SHP77 treated with DMSO at 0.1 percent for 48 hours (cell line): ENCODE measurements at places on chromosomes 3 and 15.

DNA sequence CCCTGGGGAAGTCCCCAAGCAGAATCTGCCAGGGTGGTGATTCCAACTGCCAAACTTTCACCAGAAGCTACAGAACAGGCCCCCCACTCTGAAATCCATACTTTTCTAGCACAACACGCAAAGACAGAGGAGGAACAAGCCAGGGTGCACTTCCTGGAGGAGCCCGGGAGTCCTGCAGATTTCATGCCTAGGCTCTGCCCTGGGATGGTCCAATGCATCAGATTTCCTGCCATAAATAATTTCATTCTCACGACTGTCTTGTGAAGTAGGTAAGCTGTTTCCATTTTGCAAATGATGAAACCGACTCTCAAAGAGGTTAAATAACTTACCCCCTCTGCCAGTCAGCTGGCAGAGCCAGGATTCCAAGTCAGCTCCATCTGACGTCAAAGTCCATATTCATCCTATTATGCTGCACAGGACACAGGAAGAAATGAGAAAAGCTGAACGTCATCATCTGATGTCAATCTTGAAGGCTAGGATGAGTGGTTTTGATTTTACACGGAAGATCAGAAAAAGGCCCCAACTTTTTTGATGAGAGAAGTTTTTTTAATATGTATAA is 134.8 kb upstream of the IGF1R start:
- no peak for DNase-seq

DNA sequence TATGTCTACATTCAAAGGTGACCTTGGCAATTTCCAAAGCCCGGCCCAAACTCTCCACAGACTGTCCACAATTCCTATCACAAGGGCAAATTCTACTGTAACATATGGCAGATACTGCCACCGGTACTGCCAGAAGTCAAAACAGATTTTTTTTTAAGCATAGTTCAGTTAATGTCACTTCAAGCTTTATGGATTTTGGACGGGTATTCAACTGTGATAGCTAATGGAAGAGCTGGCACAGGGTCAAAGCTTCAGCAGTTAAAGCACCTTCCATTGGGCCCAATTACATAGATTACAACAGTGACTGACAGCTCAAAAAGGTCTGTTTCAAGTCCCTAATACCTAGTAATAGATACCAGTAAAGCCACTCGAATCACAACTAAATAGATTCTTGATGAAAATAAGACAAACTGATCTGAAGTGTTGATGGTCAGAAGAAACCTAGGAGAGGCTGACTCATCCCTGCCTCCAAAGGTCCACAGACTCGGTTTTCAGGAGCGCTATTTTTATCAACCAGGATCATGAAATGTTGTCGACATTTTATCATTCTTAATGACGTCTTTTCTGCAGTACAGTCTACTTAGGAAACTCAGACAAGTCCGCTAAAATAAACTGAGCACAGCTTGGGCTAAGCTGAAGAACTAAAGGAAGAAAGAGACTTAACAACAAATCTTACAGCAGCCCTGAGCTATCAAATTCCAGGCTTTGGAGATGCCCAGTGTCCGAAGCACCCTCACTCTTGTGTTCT is 38.7 kb downstream of the ANXA2 start:
- DNase-seq: no peak

DNA sequence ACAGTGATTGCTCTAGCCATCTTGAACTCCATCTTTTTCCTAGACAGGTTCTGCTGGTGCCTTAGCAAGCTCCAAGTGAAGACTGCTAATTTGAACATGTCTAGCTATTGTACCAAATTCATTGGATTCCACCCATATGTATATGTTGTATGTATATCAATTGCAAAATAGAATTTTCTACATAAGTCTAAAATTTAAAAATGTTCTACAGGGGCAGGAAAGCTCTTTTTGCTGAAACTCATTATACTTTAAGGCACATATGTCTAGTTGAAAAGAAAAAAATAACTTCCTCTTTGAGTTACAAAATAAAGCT is 845.3 kb downstream of the MCTP2 start:
- no peak for DNase-seq

GRCh38 chr3:64828276-64828675 is 140.5 kb upstream of the ADAMTS9 start:
- DNase-seq: no peak

GRCh38 chr15:83112233-83112955 is 4.9 kb downstream of the TM6SF1 start:
- no peak for DNase-seq

DNA sequence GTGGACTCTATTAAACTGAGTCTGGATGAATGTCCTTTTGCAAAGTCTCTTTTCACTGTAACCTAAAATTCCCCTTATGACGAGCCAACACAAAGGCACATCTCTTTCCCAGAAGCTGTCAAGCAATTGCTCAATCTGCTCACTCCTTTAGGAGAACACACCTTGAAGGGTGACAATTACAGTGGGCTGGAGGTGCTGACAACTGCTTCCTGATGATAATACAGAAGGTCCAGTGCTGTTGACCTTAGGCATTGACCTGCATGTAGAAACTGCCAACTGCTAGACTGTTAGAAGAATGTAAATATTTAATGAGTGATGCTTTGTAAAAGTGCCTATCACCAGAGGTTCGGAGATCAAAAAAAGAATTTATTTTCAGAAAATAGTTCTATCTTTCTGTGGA is 757.7 kb downstream of the GRM7 start:
- DNase-seq: no peak

DNA sequence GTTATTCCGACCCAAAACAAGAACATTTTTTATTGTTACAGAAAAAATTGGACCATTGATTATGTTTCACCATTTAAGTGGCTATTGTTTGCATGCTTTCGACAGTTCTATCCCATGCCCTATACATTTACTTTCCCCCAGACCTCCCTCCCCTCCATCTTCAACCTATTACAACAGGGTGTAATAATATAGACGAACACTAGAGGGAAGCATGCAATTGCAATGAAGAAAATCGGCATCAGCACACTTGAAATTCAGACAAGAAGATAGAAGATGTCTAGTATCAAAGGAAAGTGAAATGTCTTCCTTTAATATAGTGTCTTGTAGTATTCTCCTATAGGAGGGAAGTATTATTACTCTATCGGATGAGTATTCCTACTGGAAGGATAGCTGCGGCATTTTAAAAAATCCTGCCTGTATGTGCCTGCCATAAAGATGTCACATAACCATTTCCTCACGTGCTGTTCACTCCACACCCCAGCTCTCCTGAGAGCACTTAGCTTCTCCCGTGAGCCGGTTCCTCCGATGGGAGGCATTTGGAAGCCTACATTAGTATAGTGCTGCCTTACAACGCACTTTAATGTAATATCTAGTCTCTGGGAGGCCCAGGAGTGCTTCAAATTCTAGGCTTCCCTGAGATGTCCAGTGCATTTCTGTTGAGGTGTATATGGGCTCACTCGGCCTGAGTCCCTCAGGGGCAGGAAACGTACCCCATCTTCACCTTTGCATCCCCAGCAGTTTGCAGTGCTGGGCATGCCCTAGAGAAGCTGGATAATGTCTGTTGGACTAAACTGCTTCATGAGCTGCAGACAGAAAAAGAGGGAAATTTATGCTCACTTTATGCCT is 17.8 kb upstream of the ERICH6 start:
- DNase-seq: peak; percentile 24

DNA sequence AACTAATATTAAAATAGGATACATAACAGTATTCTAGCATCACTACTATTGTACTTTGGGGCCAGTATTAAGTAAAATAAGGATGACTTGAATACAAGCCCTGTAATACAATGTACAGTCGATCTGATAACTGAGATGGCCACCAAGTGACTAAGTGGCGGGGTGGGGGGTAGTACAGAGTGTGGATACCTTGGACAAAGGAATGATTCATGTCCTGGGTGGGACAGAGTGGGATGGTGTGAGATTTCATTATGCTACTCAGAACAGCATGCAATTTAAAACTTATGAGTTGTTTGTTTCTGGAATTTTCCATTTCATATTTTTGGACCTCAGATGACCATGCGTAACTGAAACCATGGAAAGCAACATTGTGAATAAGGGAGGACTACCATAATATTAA is 46.0 kb downstream of the SLC7A14 start:
- DNase-seq: no peak

- peak; percentile 49 for DNase-seq
Observed at GRCh38 chr3:168709073-168709472, 613.3 kb upstream of the GOLIM4 start.

GRCh38 chr15:35705884-35706585 is 160.1 kb upstream of the DPH6 start:
- no peak for DNase-seq

DNA sequence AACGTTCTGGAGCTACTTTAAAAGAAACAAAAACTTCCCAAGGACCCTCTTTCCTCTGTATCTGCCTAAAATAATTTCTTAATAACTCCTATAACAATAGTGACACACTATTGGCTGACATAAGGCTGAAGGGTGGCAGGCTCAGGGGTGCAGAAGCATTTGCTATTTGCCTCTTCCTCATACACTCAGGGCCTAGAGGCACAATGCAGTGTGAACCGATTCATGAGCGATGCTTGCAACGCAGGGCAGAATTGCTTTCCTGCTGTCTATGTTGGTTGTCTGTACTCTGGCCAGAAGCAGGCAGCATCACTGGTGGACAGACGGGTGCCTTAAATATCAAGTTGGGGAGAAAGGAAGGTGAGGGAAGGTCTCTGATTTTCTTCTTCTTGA is 157.4 kb downstream of the AGBL1 start:
- DNase-seq: no peak

GRCh38 chr3:55721716-55722484 is 234.8 kb upstream of the WNT5A start:
- no peak for DNase-seq

GRCh38 chr15:75313116-75313845 is 22.6 kb upstream of the COMMD4 start:
- no peak for DNase-seq

DNA sequence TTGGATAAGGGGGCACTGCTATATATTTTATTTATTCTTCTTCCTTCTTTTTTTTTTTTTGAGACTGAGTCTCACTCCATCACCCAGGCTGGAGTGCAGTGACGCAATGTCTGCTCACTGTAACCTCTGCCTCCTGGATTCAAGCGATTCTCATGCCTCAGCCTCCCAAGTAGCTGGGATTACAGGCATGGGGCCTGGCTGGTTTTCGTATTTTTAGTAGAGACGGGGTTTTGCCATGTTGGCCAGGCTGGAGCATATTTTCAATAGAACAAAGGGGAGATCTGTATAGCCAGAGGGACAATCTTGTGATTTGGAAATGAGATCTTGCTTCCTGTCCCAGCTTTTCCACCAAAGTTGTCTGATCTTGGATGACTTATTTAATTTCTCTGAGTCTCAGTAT is 133.1 kb upstream of the ABHD17C start:
- DNase-seq: no peak

GRCh38 chr3:37712421-37712820 is 149.3 kb upstream of the CTDSPL start:
- DNase-seq: no peak

- no peak for DNase-seq
Observed at GRCh38 chr3:64493149-64493548, 194.7 kb downstream of the ADAMTS9 start.

DNA sequence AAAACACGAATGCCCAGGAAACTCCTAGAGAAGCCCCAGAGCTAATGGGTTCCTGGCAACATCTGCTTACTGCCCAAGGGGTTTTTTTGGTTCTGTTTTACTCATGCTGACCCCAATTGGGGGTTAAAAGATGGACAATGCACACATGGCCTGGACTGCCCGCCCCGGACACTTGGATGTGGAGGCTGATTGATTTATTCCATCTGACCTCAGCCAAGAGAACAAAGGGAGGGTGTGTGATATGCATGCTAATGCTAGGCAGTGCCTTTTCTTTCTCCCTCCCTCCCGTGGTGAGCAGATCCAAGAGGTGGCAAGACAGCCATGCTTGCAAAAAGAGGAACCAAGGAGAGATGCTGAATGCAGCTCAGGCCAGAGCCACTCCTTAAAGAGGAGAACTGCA is 3.3 kb upstream of the LRTM1 start:
- DNase-seq: no peak

DNA sequence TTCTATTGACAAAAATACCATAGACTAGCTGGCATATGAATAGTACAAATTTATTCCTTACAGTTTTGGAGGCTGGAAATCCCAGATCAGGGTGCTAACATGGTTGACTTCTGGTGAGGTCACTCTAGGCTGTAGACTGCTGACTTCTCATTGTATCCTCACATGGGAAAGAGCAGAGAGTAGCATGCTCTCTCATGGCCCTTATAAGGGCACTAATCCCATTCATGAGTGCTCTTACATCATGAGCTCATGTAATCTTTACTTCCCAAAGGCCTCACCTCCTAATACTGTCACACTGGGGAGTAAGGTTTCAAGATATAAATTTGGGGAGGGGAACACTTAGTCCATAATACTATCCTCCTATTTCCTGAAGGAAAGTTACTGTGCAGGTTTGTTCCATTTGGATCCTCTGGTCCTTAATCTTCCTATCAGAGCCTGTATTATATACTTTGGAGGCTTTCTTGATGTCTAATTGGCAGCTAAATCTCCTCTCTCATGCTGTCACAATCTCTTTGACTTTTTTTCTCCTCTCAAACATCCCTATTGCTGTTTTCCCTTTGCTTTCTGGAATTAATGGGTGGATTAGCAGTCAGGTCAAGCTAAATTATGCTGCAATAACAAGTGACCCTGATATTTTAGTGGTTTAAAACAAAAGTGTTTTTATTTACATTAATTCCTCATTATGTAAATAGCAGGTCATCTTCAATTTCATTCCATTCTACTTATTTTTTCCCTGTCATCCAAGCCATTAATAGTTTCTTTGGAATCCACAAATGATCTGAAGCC is 23.1 kb upstream of the LEKR1 start:
- DNase-seq: no peak

- DNase-seq: peak; percentile 61
Observed at GRCh38 chr15:40150163-40150925, 10.5 kb upstream of the BUB1B start.

GRCh38 chr3:137008131-137008530 is 50.3 kb downstream of the IL20RB start:
- no peak for DNase-seq

DNA sequence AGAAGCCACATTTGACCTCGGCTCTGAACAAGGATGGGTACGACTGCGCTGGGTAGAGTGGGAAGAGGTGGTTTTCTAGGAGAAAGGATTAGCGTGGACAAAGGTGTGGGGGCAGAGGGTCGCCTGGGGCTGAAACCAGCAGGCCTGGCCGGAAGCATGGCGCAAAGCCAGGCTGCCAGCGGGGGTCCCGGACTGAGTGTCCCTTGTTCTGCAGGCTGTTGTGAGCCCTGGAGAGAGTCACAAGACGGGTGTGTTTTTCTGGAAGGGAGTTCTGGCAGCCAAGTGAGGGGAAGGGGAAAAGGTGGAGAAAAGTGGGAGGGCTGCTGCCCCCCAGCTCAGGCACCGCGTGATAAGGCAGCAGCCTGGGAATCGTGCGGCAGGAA is 98.5 kb upstream of the MEF2A start:
- no peak for DNase-seq
